ENCODE measurements at places on chromosomes 3 and 15.

DNA sequence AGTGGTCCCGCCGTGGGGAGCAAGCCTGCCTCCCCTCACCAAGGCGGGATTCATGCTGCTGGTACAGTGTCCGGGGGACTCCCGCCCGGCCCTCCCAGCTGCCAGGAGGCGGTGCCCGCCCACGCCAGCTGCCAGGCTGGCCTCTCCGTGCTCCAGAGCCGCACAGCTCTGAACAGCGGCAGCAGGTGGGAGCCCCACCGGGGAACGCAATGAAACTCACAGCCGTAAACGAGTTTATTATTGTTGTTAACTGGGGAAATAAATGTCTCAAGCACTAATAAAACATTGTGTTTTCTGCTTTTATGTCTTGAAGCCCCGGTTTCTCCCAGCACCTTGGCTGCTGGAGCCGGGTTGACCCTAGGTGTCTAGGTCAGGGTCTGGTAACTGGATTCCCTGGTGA lies 317.7 kb upstream of the TLE3 start:
- H3K27me3 ChIP-seq, result no peaks in the 10 kb centered on the region
- no peak overlapping the region for H3K4me3 ChIP-seq
- no peak overlapping the region for H3K27ac ChIP-seq

- H3K36me3 ChIP-seq, result no peaks in the 10 kb centered on the region
- H3K27ac ChIP-seq, result no peak overlapping the region
- no peaks in the 10 kb centered on the region for H3K27me3 ChIP-seq
- no peak overlapping the region for H3K4me3 ChIP-seq
- no peak for DNase-seq
These were observed 210.3 kb upstream of the CGNL1 start for GRCh38 chr15:57165992-57166391.

- DNase-seq, result no peak
- H3K4me3 ChIP-seq, result no peak overlapping the region
- H3K36me3 ChIP-seq, result peaks cover 4% of the 10 kb centered on the region
- H3K4me1 ChIP-seq, result no peaks in the 10 kb centered on the region
- H3K27me3 ChIP-seq, result no peaks in the 10 kb centered on the region
These were observed 105.6 kb upstream of the MELTF start for GRCh38 chr3:197135212-197135611.

- H3K4me3 ChIP-seq, result no peak overlapping the region
- no peaks in the 10 kb centered on the region for H3K27me3 ChIP-seq
- DNase-seq, result no peak
- H3K27ac ChIP-seq, result no peak overlapping the region
- no peaks in the 10 kb centered on the region for H3K36me3 ChIP-seq
These were observed 24.1 kb upstream of the RARB start for GRCh38 chr3:25403968-25404367.

DNA sequence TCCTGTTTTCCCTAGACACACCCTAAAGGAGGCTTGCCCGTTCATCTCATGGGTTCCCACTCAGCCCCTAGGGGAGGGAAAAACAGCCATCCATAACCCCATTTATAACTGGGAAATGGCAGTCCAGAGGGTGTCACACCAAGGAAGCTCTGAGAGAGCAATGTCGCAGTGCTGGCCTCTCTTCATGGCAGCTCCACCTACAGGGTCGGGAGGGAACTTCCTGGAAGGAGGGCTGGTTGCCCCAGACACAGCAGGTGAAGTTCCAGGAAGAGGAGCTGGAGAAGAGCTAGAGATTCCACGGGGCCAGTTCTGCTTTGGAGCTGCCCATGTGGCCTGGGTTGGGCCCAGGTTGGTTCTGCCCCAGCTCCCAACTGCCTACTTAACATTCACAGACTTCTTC lies 22.3 kb upstream of the LINGO1 start:
- DNase-seq, result no peak
- H3K4me3 ChIP-seq, result no peak overlapping the region
- no peak overlapping the region for H3K27ac ChIP-seq

Measured in aorta (tissue), 5 donors.